ENCODE measurements at places on chromosomes 11 and 22.

DNA sequence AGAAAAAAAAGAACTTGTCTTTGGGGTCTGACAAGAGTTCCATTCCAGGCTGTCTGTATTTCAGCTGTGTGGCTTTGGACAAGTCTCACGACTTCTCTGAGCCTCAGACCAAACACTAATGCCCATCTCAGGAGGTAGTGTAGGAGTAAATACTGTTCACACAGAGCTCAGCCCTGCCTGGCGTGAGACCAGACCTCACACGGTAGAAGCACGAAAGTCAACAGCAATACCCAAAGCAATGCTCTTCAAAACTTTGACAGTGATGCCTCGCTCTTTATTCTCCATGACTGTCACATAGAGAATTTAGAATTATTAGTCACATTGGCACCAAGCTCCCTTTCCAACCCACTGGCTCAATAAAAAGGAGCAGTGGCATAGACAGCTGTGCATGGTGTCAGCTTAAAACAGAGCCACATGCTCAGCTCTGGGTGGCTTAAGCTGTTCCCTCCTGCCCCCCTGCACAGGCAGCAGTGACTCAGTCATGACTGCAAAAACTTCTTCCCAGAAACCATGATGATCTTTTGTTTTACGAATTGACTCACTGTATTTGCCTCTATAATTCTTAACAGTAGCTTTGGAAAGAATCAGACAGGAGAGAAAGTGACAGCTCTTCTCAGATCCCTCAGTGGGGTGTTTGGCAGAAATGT, 74.0 kb upstream of the PHF21B start:
- DNase-seq = peak; percentile 86

DNA sequence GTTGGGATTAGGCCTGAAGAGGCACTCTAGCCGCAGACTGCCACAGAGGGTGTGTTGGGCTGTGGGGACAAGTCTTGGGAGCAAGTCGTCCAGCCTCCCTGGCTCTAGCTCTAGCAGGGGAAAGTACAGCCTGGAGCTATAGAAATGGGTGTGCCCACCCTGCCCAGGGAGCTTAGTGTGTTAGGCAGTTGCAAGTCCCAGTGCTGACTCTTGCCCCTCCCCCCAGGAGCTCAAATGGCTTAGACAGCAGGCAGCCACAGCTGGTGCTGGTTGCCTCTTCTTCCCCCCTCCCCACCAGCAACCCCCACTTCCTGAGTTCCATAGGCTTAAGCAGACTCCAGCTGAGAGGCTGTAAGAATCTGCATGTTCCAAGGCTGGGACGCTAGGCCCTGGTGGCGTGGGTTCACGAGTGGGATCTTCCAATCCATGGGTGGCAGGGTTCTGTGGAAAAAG, 61.2 kb downstream of the GUCY1A2 start:
- no peak for DNase-seq

- DNase-seq = peak; percentile 61
Observed at GRCh38 chr11:74710281-74710938, 20.8 kb downstream of the CHRDL2 start.

- no peak for DNase-seq
Observed at GRCh38 chr11:279040-279965, 1.1 kb downstream of the NLRP6 start.

DNA sequence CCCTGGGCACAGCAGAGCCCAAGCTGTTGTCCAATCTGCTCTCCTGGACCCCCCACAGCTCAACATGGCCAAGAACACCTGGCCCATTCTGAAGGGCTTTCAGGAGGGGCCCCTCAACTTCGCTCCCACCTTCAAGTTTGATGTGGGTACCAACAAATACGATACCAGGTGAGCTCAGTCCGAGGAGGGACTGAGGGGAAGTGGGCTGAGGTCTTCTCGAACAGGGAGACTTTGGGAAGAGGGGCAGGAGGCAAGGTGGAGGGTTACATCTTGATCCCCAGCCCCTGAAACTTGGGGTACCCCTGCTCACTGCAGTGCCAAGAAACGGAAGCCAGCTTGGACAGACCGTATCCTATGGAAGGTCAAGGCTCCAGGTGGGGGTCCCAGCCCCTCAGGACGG, 5.4 kb downstream of the INPP5J start:
- no peak for DNase-seq

DNA sequence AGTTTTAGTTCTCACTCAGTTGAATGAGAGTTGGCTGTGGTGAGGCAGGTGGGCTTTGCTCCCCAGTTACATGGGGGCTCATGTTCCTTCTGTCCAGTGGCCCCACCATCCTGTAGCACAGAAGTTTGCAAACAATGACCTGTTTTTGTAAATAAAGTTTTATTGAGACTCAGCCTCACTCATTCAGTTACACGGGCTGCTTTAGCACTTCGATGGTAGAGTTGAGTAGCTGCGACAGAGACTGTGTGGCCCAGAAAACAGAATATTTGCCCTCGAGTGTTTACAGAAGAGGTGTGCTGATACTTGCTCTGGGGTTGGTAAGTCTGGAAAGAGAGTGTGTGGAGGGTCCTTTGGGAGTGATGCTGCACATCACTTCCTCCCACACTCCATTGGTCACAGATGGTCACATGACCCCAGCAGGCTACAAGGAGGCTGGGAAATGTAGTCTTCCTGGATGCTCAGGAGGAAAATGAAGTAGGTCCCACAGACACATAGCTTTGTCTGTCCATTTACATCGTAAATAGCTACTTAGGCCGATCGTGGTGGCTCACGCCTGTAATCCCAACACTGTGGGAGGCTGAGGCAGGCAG, 34.6 kb downstream of the IFT27 start:
- DNase-seq = no peak

DNA sequence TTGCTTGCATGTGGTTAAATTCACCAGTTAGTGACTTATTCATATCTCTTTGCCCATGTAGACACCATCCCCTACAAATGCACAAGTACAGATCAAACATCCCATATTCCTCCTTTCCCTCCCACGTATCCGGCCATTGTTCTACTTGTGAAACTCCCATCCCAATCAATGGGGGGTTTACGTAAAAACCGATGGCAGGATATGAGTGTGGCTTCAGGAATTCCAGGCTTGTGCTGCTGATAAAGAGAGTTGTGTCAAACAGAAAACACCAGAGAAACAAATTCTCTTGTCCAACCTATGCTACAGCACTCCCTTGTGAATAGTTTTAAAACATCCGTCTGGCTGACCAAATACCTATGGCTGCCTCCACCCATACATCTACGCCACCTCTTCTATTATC, 15.5 kb downstream of the FLI1 start:
- peak; percentile 67 for DNase-seq

GRCh38 chr11:13354335-13354734, 76.7 kb downstream of the BMAL1 start:
- DNase-seq = peak; percentile 18

- DNase-seq = no peak
Observed at GRCh38 chr11:104658177-104658576, 240.1 kb downstream of the CASP12 start.

DNA sequence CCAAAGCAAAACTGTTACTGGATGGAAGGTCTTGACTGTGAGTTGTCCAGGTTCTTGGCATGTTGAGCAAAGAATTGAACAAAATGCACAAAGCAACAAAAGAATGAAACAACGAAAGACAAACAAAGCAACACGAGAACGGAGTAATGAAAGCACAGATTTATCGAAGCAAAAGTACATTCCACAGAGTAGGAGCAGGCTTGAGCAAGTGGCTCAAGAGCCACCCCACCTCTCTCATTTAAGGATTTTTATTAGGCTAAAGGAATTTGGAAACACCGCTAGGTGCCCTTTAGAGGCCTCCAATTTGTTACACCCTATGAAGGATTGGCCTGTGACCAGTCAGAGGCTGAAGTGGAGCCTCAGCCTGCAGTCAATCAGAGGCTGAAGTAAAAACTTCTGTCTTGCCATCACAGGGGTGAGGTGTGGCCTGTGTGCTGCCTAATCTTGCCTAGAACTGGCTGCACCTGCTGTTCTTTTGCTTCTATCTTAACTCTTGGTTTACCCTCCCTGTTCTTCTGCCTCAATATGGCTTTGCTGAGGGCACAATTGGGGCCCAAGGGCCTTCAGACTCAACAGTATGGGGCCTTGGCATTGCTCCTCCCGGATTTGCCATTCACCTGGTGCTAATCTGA, 59.4 kb upstream of the FTH1 start:
- no peak for DNase-seq

DNA sequence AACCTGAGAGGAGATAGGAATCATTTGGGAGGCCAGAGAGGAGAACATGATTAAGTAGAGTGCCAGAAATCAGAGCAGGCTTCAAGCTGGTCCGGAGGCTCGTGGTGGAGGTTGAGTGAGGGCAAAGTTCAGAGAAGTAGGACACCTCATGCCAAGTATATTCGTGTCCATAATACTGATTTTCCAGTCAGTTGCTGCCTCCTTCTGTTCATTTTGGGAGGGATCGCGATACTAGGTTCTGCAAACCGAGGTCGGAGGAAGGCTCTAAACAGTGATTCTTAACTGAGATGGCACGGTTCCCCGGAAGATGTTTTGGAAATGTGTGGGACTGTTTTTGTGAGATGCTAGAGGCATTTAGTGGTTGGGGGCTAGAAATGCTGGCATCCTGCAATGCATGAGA, 13.6 kb upstream of the CD3E start:
- no peak for DNase-seq

DNA sequence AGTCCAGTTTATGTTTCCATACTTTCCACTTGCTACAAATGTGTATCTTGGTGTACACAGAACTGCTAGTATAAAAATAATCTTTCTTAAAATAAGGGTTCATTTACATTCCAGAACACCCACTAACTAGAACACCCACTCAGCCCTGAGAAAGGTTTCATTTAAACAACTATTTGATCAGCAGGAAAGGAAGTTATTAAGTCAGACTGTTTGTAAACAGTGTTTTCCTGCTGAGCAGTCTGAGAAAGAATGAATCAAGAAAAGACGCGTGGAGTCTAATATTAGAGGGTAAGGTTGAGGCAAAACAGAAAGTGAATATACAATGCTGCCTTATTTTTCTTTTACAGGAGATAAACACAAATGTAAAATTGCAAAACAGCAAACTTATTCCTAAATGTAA, 32.7 kb downstream of the NARS2 start:
- DNase-seq = no peak

DNA sequence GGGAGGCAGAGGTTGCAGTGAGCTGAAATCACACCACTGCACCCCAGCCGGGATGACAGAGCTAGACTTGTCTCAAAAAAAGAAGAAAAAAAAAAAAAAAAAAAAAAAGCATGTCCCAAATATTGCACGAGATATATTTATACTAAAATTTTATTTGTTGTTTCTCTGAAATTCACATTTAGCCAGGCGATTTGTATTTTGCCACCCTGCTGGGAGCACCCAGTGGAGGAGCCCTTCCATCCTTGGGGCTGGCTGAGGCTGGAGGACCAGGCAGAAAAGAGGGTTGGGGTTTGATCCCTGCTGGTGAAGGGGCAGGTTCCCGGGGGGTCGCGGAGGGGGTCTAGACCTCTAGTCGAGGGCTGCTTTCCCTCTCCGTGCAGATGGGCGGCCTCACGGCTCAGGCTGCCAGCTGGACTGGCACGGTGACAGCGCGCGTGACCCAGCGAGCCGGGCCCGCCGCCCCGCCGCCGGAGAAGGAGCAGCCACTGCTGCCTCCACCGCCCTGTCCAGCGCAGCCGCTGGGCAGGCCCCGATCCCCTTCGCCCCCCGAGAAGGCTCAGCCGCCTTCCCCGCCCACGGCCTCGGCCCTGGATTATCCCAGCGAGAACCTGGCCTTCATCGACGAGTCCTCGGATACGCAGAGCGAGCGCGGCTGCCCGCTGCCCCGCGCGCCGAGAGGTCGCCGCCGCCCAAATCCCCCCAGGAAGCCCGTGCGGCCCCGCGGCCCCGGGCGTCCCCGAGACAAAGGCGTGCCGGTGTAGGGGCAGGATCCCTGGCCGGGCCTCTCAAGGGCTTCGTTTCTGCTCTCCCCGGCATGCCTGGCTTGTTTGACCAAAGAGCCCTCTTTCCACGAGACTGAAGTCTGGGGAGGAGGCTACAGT, 952 bp upstream of the CATSPERZ start:
- DNase-seq = peak; percentile 34

GRCh38 chr11:87429996-87430395, 392.3 kb downstream of the TMEM135 start:
- DNase-seq = no peak

DNA sequence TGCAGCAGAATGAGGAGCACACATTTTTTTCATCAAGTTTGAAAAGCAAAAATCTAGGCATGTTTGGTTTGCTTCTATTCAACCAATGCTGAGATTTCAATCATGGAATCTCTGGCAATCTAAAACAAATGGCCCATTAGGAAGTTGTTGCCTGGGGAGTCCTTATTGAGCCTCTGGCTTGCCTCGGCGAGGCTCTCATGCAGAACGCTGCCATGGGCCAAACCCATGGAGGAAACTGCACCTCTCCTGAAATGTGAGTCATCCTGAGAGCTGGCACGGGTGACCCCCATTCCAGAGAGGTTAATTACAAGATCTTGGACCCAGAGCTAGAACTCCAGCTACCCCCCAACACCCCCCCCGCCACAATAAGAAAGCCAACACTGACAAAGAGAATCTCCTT, 80.7 kb downstream of the MN1 start:
- no peak for DNase-seq

DNA sequence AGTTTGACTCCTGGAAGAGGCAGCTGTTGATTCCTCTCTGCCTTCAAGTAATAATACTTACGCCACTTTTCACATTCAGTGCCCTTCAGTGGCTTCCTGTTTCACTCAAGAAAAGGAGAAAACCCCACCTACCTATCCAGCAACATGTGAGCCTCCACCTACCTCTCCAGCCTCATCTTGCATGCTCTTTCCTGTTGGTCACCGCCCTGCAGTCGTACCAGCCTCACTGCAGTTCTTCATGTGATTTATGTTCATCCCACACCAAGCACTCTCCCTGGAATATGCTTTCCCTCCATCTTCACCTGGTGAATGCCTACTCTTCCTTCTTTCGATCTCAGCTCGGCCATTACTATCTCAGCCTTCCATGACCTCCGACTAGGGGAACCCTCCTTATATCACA, 21.8 kb upstream of the YWHAH start:
- DNase-seq = no peak

- DNase-seq = no peak
Observed at GRCh38 chr22:44777364-44777755, 25.0 kb downstream of the ARHGAP8 start.

- DNase-seq = no peak
Observed at GRCh38 chr11:125957618-125958332, 11.9 kb downstream of the VSIG10L2 start.

GRCh38 chr22:49218142-49218541, 609.5 kb downstream of the BRD1 start:
- no peak for DNase-seq

GRCh38 chr11:75593286-75593915, 31.3 kb downstream of the SERPINH1 start:
- no peak for DNase-seq

DNA sequence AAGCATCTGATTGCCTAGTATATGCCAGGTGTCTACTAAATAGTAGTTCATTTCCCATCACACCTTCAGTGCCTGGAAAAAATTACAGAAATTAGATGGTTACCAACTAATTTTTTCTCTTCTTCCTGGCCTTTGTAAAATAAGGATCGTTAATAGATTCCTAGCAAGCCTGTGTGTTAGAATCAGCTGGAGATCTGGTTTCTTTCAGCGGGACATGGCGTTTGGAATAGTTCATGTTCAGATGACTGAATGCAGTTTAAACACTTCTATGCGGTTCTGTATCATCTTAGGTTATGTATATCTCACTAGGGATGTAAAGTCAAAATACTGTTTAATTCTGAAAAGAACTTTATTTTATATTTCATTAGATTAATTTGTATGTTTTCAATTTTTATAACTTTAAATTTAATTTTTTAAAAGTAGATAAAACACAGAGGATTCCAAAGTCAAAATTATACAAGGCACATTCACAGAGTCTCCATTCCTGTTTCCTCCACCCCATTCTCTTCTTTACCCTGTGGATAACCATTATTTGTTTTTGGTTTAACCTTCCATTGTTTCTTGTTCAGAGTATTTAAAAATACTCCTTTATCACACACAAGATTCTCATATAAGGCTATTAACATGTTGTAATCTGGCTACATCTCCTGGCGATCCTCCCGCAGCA, 132.8 kb downstream of the ATXN10 start:
- DNase-seq = peak; percentile 13

Measured in foreskin fibroblast (primary cell).